ENCODE measurements at places on chromosomes 6 and 20. TPM values are rescaled to one million over a fixed set of nuclear protein-coding genes. Genes with fewer than 3 reads are reported as not detected.

The ZC2HC1B gene
- not detected for total RNA-seq

The MUC22 gene
- total RNA-seq = not detected

The PSORS1C1 gene
- 3.0 TPM for total RNA-seq

The C6orf118 gene
- total RNA-seq = not detected

The TNNC2 gene
- total RNA-seq = not detected

- H3K4me3 ChIP-seq = no peak overlapping the region
- no peaks in the 10 kb centered on the region for H3K27me3 ChIP-seq
- no peak overlapping the region for H3K27ac ChIP-seq
- DNase-seq = no peak
Observed at GRCh38 chr6:37324131-37325033, 29.4 kb upstream of the RNF8 start.

DNA sequence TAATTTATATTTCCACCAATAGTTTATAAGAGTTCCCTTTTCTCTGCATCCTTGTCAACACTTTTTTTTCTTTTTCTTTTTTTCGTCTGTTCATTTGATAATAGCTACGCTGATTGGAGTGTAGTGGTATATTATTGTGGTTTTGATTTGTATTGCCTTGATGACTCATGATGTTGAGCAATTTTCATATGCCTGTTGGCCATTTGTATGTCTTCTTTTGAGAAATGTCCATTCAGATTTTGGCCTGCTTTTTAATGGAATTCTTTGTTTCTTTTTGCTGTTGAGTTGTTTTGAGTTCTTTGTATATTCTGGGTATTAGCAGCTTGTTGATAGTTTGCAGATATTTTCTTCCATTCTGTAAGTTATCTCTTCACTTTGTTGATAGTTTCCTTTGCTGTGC, 773.4 kb downstream of the KIF16B start:
- no peaks in the 10 kb centered on the region for H3K27me3 ChIP-seq
- H3K4me1 ChIP-seq = no peaks in the 10 kb centered on the region
- H3K4me3 ChIP-seq = no peak overlapping the region
- no peak overlapping the region for H3K27ac ChIP-seq
- no peak for DNase-seq
- H3K36me3 ChIP-seq = no peaks in the 10 kb centered on the region

- H3K4me3 ChIP-seq = no peak overlapping the region
- H3K4me1 ChIP-seq = no peaks in the 10 kb centered on the region
- H3K36me3 ChIP-seq = no peaks in the 10 kb centered on the region
- H3K27ac ChIP-seq = no peak overlapping the region
- DNase-seq = no peak
- no peaks in the 10 kb centered on the region for H3K27me3 ChIP-seq
Observed at GRCh38 chr6:159914565-159914923, 23.8 kb downstream of the MAS1 start.

DNA sequence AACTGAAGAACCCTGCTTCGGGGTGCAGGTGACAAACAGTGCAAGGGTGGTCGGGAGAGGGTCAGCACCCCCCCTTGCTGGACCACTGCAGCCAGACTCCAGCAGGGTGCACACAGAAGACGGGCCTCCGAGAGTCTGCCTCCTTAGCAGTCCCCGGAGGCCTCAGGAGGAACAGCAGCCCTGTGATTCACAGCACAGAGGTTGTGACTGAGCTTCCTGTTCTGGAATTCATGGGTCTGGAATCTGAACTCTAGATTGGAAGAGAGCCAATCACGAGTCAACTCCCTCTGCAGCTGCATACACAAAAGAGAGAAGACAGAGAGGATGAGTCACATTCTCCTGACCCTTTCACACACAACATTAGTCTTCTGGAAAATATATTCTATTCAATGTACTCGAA, 249.0 kb upstream of the OPRM1 start:
- H3K27me3 ChIP-seq = no peaks in the 10 kb centered on the region
- H3K4me3 ChIP-seq = no peak overlapping the region
- peak overlapping the region; percentile 26 for H3K27ac ChIP-seq
- peak; percentile 60 for DNase-seq
- peaks cover 8% of the 10 kb centered on the region for H3K4me1 ChIP-seq
- H3K36me3 ChIP-seq = no peaks in the 10 kb centered on the region

DNA sequence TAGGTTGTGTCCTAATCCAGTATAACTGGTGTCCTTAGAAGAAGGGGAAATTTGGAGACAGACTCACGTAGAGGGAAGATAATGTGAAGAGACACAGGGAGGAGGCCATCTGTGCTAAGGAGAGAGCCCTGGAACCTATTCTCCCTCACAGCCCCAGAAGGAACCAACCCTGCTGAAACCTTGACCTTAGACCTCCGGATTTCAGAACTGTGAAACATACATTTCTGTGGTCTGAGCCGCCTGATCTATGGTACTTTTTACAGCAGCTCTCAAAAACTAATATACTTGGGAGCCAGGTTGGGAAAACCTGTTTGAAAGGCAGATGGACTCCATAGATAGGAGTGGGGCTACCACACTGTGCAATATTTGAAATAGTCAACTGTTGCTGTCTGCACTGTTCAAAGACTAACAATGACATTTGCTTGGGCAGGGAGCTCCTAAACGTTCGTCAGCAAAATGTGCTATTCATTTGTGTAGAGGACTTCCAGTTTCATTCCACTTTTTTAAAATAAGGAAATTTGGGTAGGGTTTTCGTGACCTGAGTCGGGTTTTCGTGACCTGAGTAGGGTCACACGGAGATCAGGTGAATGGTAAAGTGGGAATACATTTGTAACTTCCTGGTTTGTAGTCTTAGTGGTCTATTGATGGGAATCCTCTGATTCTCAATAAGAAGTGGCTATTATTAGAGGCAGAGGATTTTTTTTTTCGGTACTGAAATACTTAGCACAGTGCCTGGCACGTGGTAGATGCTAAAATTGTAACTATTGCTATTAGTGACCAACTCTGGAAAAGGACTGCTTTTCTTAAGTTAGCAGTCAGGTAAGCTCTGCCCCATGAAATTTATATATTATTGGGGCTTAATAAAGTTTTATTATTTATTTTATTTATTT, 11.4 kb downstream of the TAGAP start:
- H3K27me3 ChIP-seq = no peaks in the 10 kb centered on the region
- no peak for DNase-seq
- no peak overlapping the region for H3K4me3 ChIP-seq
- H3K4me1 ChIP-seq = no peaks in the 10 kb centered on the region
- H3K27ac ChIP-seq = no peak overlapping the region

DNA sequence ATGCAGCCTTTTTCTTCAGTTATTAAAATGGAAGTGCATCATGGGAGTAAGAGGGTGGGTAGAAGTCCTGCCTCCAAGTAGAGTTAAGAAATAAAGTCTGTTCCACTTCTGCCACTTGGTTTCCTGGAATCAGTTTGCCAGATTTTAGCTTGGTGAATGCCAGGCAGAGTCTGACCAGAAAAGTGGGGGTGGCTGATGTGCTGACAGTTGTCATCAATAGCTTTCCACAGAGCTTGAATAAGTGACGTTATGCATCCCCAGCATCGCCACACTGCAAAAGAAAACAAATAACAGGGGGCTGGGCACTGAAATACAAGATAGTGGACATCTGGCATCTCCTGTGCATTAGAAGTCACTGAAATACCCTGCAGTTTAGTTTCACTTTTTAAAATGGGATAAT, 30.8 kb upstream of the CEP162 start:
- peak overlapping the region; percentile 14 for H3K4me3 ChIP-seq
- H3K4me1 ChIP-seq = no peaks in the 10 kb centered on the region
- no peak overlapping the region for H3K27ac ChIP-seq

GRCh38 chr6:2209226-2209809, 36.1 kb downstream of the GMDS start:
- H3K4me3 ChIP-seq = no peak overlapping the region
- no peak overlapping the region for H3K27ac ChIP-seq
- H3K36me3 ChIP-seq = no peaks in the 10 kb centered on the region
- no peaks in the 10 kb centered on the region for H3K27me3 ChIP-seq

- no peak overlapping the region for H3K4me3 ChIP-seq
- H3K4me1 ChIP-seq = no peaks in the 10 kb centered on the region
- DNase-seq = peak; percentile 67
- no peak overlapping the region for H3K27ac ChIP-seq
Observed at GRCh38 chr6:111973118-111973761, 80.7 kb upstream of the CCN6 start.

DNA sequence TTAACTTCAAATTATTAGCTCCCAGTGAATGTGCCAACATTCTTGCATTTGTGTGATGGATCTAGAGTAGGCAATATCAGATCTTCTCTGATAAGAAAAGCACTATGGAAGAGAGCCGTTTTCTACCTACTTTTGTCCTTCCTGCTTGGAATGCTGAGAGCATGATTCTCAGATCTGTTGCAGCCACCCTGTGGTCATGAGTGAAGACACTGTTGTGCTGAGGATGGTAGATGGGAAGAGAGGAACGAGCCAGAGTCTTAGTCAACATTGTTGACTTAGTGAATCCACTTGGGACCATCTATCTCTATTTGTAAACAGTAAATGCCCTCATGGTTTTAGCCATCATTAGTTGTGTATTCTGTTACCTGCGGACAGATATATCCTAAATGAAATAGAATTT, 202.6 kb downstream of the CD109 start:
- H3K27me3 ChIP-seq = no peaks in the 10 kb centered on the region
- no peak overlapping the region for H3K27ac ChIP-seq
- H3K36me3 ChIP-seq = no peaks in the 10 kb centered on the region
- no peak overlapping the region for H3K4me3 ChIP-seq

- no peaks in the 10 kb centered on the region for H3K27me3 ChIP-seq
- H3K4me1 ChIP-seq = no peaks in the 10 kb centered on the region
- no peak overlapping the region for H3K4me3 ChIP-seq
- H3K27ac ChIP-seq = no peak overlapping the region
Observed at GRCh38 chr20:31569163-31570020, 35.7 kb upstream of the ID1 start.

DNA sequence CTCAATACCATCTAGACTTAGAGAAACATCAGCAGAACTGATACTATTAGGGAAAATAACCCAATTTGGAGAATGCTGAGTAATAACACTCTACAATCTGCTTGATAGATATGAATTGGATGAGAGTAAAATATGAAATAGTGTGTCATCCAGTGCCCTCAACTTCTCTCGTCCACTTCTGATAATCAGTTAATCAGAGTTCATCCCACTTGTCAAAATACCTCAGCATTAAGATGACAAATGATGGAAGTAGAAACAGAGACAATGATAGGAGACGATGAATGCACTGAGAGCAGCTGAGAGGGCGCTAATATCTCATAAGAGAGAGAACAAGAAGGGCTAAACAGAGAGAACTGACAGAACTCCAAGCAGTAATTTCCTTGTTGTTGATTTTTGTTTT, 699.6 kb downstream of the EPHA7 start:
- H3K36me3 ChIP-seq = no peaks in the 10 kb centered on the region
- no peaks in the 10 kb centered on the region for H3K4me1 ChIP-seq
- no peaks in the 10 kb centered on the region for H3K27me3 ChIP-seq
- H3K4me3 ChIP-seq = no peak overlapping the region
- DNase-seq = no peak

- H3K4me1 ChIP-seq = no peaks in the 10 kb centered on the region
- no peak overlapping the region for H3K4me3 ChIP-seq
- H3K27me3 ChIP-seq = no peaks in the 10 kb centered on the region
- no peak overlapping the region for H3K27ac ChIP-seq
- peaks cover 24% of the 10 kb centered on the region for H3K36me3 ChIP-seq
Observed at GRCh38 chr20:49541733-49542513, 26.0 kb downstream of the PTGIS start.

DNA sequence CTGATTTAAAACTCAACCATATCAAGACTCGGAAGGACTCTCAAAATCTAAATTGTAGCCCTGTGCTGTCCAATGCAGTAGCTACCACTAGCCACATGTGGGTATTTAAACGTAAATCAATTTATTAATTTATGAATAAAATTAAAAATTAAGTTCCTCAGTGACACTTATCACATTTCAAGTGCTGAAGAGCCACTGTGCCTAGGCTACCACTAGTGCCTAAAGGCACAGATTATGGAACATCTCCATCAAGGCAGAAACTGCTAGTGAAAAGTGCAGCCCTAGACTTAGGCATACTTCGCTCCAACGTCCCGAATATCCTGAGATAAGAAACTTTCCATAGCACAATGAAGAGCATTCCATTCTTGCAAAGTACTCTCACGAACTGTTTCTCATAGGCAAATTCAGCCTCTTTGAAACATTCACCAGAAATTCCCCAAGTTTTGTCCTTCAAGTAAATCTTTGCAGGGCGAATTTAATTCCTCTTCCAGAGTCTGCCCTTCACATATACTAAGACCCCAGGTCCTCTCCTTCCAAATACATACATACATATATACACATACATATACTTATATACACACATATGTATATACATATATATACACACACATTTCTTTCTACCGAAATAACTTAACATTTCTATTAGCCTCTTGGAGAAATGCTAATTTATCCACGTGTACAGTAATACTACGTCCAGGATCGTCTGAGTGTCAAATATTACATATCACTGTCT, 1.3 kb downstream of the SUPT3H start:
- no peak for DNase-seq
- no peaks in the 10 kb centered on the region for H3K4me1 ChIP-seq
- H3K27ac ChIP-seq = no peak overlapping the region
- H3K27me3 ChIP-seq = no peaks in the 10 kb centered on the region
